ENCODE measurements at places on chromosomes 11 and 22.

DNA sequence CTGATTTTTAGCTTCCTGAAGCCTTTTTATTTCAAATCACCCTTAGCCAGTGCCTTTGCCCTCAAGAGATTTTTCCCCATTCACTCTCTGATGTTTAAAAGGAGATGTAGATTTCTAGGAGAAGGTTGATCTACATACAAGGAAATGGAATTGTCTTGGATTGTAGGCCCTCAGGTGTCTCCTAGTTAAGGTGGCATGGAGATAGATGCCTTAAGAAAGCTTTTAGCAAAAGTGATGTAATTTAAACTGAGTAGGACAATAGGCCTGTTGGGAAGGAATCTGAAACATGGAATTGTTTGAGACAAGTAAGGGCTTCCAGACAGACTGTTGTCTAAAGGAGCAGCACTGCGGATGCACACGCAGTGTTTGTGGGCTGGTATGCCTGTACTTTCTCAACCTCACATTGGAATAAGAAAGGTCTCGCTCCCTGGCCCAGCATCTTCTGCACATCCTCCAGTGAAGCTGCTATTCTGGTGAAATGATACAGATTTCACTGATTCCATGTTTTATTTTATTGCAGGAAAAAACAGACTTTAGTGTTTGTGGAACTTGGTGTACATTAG, 69.8 kb upstream of the SLC25A18 start:
- ATAC-seq, result no peak

- no peak for ATAC-seq
Observed at GRCh38 chr22:27115816-27116256, 458.4 kb downstream of the MIAT start.

DNA sequence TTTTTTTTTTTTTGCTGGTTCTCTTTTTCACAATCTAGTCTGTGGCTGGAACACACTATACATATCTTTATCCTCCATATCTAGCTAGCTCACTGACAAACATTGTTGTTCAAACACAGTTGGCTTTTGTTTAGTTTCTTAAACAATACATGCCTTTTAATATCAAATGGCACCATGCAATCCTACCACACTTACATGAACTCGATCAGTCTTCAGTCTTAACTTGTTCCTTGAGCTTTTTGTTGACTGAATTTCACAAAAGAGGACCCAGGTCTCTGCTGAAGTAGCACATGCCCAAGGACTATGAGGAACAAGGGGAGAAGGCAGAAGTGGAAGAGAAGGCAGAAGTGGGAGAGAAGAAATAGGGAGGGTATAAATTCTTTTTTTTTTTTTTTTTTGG, 25.5 kb downstream of the TMEM123 start:
- no peak for ATAC-seq

GRCh38 chr22:46346680-46347405, 11.3 kb downstream of the TRMU start:
- no peak for ATAC-seq
